ENCODE measurements at places on chromosomes 1 and 21.

DNA sequence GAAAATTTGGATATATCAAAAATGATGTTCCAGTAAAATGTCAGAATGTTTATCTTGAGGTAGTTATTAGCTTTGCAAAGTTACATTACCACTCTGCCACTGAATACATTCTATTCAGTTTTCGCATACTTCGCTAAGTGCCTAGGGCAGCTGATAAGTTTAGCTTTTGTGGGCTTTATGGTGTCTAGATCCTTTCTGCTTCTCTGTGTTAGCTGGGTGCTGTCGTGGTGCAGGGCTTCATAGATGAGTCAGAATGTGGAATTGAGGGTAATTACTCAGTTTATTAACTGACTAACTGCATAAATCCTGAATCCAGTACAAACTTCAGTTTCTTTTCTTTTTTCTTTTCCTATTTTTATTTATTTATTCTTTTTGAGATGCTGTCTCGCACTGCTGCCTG is 21.5 kb downstream of the NCAM2 start:
- no peak for DNase-seq

- DNase-seq: no peak
These were observed 87.7 kb upstream of the TNFSF4 start for GRCh38 chr1:173294843-173295242.

DNA sequence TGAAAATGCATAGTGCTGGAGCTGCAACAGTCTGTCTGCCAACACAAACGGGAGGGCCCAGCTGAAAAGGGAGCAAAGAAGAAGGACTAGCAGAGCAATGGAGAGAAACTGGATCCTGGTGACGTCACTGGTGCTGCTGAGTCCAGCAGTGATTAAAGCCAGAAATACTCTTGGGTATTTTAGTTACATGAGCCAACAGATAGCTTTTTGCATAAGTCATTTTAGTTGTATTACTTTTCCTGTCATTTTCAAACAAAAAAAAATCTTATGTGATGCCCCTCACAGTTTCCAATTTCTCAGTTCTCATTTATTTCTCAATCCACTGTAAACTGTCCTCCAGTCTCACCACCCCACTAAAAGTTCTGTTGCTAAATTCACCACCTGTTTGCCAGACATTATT is 38.7 kb upstream of the NEK7 start:
- DNase-seq: no peak

DNA sequence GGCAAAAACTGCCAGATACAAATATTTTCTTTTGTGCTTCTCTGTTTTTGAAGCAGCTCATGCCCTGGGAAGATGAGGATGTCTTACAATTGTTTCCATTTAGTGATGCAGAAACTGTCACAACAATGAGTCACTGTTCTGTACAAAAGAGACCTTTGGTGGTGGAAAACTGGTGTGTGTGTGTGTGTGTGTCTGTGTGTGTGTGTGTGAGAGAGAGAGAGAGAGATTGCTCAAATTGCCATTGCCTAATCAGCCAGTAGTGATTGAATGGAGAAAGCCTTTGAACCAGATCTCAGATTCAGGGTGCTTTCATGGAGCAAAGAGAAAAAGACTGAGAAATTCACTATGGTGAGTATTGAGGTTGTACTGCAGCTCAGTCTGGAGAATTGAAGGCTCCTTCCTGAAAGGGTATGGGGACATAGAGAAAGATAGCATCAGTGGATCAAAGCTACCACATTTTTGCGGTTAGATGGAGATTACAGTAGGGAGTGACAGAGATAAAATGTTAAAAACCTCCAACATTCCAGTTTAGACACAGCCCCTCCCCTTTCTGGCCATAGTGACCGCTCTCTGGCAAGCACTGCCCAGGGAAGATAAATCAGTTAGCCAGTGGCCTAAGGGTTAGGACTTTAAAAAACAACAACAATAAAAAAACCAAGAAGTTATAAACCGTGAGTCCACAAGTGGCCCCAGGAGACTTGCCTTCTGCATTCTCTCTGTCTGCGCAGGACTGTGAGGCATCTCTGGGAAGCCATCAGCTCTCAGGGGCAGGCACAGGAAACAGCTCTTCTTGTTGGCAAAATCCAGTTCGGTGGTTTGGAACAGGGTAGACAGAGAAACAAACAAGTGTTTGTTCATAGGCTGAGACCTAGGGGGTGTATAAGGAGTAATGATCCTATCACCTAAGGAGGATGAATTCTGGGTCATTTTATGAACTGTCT is 406.5 kb downstream of the DUSP10 start:
- DNase-seq: no peak

DNA sequence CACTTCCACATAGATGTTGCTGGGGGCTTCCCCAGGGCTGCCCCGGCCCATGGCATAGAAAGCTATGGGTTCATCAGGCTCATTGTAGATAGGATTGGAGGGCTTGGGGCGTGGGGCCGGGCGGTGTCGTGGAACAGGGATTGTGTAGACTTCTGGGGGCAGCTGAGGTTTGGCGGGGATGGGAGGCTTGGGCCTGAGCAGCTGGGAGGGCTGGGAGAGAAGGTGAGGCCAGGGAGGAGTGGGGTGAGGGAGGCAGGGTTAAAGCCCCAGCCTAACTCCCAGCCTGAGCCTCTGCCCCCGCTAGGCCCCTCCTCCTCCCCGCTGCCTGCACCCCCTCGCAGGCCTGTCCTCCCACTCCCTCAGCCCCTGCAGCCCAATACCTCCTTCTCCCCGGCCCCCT is 7.4 kb downstream of the SH2D2A start:
- DNase-seq: no peak

GRCh38 chr1:90729504-90730242 is 12.6 kb upstream of the BARHL2 start:
- no peak for DNase-seq

- no peak for DNase-seq
These were observed 45.2 kb downstream of the TMCO4 start for GRCh38 chr1:19754482-19754881.

- DNase-seq: no peak
These were observed 56.2 kb downstream of the KLHDC7A start for GRCh38 chr1:18536915-18537314.

GRCh38 chr1:244917073-244917670 is 52.8 kb upstream of the HNRNPU start:
- DNase-seq: no peak

DNA sequence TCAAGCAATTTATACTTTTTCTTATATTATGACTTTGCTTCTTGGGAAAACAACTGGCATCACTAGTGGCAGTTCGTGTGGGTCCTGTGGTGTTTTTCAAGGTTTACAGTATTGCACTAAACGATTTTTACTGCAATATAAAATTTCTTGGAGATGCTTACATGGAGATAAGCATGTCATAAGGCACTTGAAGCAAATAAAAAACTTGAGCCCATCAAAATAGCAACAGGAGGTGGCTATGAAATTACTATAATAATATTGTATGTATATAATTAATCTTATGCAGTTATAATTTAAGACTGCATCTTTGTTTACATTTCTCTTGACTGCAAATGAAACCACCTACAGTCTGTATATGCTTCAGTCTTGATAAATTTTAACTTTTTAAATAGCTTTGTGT is 29.3 kb upstream of the CHAF1B start:
- no peak for DNase-seq

GRCh38 chr1:201783058-201783457 is 45.9 kb upstream of the IPO9 start:
- no peak for DNase-seq

DNA sequence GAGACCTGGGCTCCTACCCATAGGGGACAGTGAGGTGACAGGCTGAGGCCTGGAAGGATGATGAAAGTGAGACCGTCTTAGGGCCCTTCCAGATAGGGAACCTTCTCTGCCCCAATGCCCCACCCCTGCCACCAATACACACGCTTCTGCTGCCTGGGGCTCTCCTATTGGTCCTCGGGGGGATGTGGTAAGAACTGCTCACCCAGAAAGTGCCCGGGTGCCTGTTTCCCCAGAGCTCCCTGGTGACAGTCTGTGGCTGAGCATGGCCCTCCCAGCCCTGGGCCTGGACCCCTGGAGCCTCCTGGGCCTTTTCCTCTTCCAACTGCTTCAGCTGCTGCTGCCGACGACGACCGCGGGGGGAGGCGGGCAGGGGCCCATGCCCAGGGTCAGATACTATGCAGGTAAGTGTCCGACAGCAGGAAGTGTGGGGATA is 948 bp downstream of the SEMA4A start:
- no peak for DNase-seq

GRCh38 chr1:110914676-110915075 is 41.7 kb downstream of the CD53 start:
- no peak for DNase-seq

DNA sequence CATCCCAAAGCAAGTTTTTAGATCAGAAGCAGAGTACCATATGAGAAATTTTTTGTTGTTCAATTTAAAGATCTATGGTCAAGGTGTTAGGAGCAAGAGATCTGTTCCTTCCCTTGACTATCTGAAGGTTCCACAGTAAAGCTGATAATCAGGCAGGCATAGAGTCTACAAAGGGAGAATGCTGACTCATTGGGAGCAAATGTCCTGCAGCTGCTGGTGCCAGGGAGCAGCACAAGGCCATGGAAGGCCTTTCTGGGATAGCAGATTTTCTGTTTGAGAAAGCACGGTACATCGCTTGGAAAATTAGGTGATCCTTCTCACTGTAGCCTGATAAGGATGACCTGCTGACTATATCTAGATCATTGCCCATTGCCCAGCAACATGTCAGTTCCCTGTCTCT is 210.1 kb upstream of the C1orf87 start:
- no peak for DNase-seq

- no peak for DNase-seq
These were observed 414 bp downstream of the GUCA2B start for GRCh38 chr1:42153624-42154023.

- DNase-seq: no peak
These were observed 77.7 kb downstream of the TOMM20 start for GRCh38 chr1:235050911-235051360.

All from activated CD4-positive, alpha-beta T cell treated with anti-CD3 and anti-CD28 coated beads, Interleukin-2, amount 50 U/mL, for 24 hours (primary cell).